ENCODE measurements at places on chromosomes 13 and 19.

DNA sequence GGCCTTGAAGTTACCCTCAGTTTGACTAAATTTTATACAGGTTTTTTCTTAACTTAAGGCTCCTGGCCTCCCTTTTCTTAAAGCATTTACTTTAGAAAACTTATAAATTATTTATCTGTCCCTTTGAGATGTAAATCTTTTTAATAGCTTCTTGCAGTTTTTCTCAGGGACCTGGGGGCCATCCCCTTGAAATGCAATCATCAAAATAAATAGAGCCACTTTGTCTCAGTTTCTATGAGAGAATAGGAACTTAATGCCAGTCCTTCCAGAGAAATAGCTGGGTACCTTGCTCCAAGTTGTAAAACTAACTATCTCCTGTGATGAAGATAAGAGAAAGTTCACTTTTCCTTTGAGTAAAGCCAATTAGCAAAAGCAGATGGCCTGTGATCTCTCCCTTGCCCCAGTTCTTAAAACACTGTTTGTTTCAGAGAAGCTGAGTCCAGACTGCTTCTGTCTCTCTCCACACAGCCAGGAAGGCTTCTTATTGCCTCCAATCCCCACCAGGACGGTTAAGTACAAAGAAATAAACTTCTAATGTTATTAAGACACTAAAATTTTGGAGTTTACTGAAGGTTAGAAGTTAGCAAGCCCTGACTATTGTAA lies 913.1 kb downstream of the OLFM4 start:
- no peak for DNase-seq

DNA sequence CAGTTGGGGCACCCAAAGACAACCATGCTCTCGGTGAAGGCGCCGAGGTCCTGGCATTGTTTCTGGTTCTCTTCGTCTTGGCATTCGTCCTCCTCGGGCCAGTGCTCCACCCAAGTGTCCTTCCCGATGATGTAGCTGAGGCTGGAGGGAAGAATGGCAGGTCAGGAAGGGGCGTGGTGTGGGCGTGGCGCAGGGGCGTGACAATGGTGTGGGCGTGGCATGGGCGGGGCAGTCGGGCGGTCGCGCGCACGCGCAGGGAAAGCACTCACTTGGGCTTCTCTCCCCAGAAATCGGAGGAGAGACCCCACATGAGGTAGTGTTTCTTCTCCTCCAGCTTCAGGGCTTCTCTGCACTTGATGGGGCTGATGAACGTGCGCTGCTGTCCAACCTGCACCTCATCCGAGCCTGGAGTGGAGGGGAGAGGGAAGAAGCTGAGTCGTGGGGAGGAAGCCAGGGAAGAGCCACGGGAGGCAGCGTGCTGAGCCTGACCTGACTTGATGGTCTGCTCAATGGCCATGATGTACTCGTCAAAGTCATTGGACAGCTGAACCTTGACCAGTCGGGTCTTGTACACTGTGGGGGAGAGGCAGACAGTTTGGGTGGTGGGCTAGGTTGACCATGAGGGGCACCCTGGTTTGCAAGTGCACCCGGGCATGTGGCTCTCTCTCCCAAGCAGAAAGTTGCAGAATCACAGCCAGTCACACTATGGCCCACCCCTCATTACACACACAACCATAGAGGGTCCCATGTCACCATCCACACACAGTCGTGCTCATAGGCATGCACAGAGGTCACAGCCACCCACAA lies 8.1 kb upstream of the TNFSF14 start:
- DNase-seq, result peak; percentile 33

DNA sequence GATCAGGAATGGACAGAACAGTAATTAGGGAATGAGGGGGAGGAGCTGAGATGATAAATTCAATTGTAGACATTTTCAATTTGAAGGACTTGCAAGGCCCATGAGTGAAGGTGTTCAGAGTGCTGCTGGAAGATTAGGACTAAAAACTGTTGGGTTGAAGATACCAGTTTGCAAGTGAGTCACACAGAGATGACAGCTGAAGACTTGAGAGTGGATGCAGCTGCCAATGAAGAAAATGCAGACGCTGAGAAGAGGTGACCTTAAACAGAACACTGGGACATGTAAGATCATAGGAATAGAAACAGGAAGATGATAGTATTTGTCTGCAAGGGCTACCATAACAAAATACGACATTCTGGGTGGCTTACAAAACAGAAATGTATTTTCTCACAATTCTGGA lies 1716.5 kb upstream of the SLC10A2 start:
- DNase-seq, result no peak

DNA sequence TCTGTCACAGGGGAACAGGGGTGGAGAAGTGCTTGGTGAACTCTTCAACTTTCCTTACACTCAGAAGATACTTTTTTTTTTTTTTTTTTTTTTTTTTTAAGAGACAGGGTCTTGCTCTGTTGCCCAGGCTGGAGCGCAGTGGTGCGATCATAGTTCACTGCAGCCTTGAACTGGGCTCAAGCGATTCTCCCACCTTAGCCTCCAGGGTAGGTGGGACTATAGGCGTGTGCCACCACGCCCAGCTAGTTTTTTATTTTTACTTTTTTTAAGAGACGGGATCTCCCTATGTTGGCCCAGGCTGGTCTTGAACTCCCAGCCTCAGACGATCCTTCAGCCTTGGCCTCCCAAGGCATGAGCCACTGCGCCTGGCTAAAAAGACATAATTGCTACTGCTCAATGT lies 11.5 kb downstream of the CEBPG start:
- DNase-seq, result no peak

GRCh38 chr13:100818711-100819110 lies 144.1 kb upstream of the TMTC4 start:
- no peak for DNase-seq

- DNase-seq, result no peak
These were observed 45.4 kb downstream of the MBNL2 start for GRCh38 chr13:97267418-97268059.

- no peak for DNase-seq
These were observed 94.2 kb downstream of the FRY start for GRCh38 chr13:32125751-32126150.

DNA sequence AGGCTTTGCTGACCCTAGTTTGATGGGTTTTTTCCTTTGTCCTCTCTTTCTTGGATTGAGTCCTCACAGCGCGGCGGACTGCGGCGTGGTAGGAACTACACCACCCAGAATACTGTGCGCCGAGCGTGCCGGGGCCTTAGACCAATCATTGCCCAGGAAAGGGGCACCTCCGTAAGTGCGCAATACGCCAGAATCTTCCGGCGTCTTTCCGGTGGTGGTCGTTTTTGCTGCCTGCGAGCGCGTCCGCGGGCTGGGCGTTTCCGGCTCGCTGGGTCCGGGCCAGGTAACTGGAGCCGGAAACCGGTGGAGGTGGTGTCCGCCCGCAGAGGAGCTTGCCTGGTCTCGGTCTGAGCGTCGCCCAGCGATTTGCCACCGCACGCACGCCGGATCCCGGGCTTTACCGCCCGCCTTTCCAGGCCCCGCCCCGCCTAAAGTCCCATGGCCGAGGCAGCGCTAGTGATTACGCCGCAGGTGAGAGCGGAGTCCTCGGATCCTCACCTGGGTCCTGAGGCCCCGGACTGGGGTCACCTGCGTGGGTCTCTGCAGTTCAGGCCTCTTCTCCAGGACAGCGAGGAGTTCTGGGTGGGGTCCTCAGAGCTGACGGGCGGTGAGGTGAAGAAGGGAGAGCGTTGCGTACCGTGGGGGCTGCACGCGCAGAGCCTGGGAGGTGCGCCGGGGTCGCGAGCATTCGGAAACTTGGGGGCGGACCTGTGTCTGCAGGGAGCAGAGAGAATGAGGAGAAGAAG lies at the start of gene ZNF549:
TSS of gene ZNF549 (plus strand) at position 221 of the 746 bp plus-strand sequence. CDS start at position 439, 218 bp downstream.
- peak; percentile 90 for DNase-seq

- no peak for DNase-seq
These were observed 4.9 kb upstream of the TEX26 start for GRCh38 chr13:30927595-30927994.

- DNase-seq, result peak; percentile 17
These were observed 6.6 kb downstream of the EML2 start for GRCh38 chr19:45632468-45633196.

DNA sequence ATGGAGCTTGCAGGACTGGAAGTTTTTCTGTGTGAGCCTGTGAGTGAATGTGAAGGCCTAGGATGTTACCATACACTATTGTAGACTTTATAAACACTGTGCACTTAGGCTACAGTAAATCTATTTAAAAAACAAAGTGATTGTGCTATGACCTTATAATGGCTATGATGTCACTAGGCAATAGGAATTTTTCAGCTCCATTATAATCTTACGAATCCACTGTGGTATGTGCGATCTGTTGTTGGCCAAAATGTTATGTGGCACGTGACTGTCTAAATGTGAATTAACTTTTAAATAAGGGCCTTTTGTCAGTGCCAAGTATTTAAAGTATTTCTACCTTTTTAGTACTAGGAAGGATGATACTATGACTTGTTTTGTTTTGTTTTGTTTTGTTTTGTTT lies 54.9 kb downstream of the DPY19L3 start:
- DNase-seq, result no peak

DNA sequence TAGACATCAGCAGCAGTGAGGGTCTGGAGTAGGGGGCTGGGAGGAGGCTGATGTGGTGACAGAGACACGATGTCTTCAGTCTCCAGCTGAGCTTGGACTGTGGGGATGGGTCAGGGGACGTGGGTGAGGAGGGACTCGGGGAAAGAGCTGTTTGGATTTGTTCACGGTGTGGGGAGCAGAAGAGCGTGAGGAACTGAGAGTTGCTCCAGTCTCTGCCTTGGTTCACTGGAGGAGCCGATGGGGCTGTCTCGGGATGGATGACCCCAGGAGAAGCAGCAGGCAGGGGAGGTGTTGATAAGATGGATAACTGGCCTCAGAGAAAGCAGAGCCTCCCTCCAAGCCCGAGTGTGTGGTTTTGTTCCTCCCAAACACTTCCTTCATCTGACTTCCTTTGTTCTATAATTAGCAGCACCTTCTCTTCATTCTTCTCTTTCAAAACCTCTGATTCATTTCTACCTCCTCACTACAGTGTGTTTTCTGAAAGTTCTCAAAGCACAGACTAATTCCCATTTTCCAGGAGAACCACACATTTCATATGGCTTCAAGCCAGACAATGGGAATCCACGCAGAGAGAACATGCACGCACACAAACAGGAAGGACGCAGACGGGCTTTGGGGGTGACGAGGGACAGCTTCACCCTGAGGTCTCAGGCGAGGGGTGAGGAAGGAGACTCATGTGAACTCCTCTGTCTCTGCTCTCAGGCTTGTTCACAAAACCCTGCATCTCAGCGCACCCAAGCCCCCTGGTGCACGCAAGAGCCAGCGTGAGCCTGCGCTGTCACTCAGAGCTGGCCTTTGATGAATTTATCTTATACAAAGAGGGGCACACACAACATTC lies 18.6 kb downstream of the LAIR2 start:
- DNase-seq, result no peak

- no peak for DNase-seq
These were observed 123.2 kb upstream of the SLC7A1 start for GRCh38 chr13:29718694-29719093.

- DNase-seq, result no peak
These were observed 80.7 kb downstream of the LHFPL6 start for GRCh38 chr13:39522329-39522728.

DNA sequence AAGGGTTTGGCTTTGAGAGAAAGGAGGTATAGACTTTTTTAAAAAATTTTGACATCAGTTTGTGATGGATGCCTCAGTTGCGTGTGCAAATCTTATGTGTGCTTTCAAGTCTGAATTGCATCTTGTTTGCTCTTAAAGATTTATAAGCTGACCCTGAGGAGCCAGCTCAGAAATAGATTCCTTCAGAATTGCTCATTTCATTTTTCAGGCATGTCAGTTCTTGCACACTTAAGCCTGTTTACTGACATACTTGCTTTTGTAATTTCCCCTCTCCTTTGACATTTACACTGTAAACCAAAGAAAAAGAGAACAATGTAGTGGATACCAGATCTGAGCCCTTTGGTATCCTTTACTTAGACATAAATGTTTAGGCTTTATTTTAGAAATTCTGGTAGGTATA lies 87.6 kb downstream of the RNF17 start:
- DNase-seq, result no peak

- DNase-seq, result no peak
These were observed 3.2 kb upstream of the MAB21L1 start for GRCh38 chr13:35479706-35480105.

GRCh38 chr19:10952809-10953208 lies 8.0 kb upstream of the SMARCA4 start:
- no peak for DNase-seq

Data from CD4-positive, alpha-beta T cell treated with Interferon gamma for 1 hour (primary cell).